ENCODE measurements at places on chromosomes 5 and 9.

DNA sequence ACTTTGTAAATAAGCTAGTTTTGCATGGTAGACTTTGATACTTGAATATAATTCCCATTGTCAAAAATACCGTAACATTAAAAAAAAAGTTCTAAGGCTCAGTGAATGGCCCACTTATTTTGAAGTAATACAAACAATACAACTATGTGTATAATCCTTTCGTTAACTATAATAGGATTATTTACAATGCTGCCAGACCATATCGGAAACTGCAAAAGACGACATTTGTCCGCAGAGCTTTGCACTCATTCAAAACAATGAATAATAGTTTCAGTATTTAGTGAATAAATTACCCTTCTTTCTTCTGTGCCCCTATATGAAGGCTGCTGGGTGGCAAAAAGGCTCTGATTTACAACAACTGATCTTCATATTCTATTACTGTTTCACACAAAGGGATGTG, 121.8 kb downstream of the DROSHA start:
- no peak for DNase-seq

GRCh38 chr5:174667526-174667925, 56.9 kb upstream of the MSX2 start:
- no peak for DNase-seq

DNA sequence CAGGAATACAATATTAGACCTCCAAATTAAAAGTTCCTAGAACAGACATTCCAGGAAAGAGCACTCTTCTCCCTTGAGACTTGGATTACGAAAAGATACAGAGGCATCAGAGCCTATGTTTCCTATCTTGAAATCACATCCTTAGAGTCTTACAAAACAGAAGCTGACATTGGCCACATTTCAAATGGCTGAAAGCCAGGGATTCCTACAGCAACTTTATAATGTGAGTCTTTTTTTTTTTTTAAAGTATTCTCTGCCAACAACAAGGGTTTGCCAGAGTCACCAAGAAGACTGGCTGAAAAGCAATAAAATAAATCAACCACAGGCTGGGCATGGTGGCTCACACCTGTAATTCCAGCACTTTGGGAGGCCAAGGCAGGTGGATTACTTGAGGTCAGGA, 63.1 kb downstream of the TRPM6 start:
- DNase-seq: peak; percentile 57

DNA sequence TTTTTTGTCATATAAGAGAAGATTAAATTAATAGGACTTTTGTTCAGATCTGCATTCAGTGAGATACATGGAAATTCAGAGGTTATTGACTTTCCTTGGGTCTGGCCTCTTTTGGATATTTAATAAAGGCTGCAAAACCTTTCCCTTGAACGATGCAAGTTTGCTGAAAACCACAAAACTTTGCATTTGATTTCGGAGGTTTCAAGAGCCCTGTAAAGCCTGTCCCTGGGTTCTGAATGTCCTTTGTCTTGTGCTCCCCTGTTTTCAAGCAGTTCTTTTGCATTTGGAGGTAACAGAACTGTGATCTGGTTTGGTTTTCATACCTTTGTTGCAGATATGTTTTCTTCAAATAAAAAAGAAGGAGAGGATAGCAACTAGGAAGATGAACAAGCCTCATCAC, 188.1 kb upstream of the DMRT1 start:
- DNase-seq: no peak

DNA sequence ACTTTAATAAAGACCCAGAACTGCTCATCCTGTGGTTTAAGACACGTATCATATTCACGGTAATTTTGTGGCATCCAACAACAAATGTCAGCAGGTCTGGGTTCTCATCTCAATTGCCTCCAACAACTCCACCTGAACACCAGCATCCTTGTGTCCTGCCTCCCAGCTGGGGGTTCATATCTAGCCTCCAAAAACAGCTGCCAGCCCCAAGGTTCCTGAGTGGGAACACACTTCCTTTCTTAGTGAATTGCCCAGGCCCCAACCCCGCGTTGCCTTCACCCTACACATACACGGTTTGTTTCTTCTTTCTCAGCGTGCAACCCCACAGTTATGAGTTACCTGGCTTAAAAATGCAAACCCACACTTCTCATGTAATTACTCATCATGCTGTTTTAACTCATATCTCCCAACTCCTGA, 77.9 kb downstream of the SEMA4D start:
- DNase-seq: no peak

DNA sequence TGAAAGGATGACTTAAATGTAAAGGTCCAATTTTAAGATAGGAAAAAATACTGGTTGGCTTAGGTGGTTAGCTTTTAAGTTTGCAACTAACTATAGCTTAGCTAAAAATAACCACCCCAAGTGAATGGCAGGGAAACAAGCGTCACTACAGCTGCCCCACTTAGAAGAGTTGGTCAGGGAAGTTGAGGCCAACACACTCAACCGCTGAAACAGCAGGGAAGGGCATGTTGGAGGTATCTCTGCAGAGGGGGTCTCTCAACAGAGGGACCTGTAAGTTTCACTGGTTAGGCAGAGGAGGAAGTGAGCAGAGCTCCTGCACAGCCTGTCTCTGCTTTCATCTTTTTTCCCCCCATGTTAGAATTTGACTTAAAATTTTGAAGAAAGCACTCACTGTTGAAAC, 75.3 kb downstream of the LHFPL2 start:
- DNase-seq: no peak

- no peak for DNase-seq
These were observed 297.2 kb downstream of the MED10 start for GRCh38 chr5:6080930-6081726.

DNA sequence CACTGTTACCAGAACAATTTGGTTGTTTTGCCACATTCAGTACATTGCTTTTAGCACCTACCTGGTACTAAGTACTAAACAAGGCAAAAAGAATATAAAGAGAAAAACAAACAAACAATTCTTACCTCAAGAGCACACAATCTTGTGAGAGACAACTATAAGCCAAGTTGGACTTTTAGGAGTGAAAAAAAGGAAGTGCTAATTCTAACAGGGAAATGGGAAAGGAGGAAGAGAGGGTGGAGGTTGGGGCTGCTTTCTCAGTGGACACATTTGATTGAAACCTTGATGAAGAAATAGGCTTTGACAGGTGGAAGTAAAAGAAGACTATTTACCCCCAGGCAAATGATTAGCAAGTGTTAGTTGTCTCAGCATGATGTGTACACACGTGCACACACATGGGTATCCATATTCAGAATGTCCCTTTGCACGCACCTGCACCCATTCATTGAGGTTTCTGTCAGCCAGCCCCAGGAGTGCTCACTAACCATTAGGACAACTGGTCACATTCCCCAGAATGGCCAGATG, 302.6 kb downstream of the ACTL7B start:
- no peak for DNase-seq

DNA sequence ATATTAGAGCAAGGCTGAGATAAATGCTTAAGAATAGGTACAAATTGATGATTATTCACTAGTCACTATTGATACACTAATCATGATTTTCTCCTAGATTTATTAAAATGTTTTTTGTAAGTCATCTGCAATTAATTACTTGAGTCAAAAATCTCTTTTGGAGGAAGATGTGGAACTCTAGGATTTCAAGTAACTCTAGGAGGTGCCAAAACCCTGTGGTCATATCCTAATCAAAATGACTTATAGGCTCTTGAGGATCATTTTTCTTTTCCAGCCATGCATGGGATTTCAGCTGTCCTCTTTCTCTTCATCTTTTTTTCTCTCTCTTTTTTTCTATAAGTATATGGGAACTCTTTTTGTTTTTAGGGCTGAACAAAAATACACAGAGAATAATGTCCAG, 141.8 kb upstream of the CD180 start:
- no peak for DNase-seq

DNA sequence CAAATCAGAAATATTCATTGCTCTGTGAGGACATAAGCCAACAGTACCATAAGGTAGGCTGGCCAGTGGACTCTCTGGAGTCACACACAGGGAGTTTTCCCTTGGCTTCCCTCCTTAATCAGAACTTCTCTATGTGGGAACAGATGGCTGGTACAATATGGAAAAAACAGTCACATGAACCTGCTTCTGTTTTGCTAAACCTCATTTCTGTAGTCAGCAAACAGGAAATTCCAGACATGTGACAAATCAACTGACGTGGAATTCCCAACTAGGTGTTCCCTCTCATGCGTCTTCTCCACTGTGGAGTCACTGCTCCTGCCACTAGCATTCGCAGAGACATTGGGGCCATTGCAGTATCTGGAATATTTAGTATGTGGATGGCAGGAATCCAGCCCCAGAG, 617.6 kb downstream of the KIF4B start:
- no peak for DNase-seq

DNA sequence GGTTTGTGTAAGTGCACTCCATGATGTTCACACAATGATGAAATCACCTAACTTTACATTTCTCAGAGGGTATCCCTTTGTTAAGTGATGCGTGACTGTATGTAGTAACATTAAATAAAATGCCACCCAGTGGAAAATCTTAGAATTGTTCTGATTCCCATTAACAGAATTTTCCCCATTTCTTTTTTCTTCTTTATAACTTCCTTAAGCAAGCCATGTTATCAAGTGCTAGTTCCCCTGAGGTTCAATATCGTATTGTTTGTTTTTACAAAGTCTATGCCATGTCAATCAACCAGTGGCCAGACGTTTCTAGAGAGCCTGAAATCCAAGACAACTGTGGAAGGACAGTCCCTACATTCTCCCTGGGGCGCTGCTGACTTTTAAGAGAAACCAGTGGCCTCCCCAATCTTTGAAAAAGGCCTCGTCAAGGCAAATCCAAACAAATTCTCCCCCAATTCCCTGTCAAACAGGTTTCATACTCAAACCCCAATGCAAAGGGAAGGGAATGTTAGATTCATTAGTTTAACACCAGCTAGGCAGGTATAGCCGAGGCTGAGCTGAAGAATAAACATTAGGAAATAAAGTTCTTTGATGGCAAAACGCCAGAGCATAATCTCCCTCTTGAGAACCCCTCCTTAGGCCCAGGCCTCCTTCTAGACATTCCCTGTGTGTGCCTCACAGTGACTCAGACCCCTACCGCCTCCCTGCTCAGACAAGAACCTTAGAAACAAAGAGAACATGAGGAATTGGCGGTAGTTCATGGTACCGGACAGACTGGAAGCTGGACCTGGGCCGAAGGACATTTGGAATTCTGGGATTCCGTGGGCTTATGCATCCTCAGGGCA, 198.7 kb downstream of the GNA14 start:
- no peak for DNase-seq

GRCh38 chr5:129245489-129245888, 150.9 kb downstream of the ISOC1 start:
- DNase-seq: no peak

- no peak for DNase-seq
These were observed 2.2 kb downstream of the LHX3 start for GRCh38 chr9:136202454-136203407.

DNA sequence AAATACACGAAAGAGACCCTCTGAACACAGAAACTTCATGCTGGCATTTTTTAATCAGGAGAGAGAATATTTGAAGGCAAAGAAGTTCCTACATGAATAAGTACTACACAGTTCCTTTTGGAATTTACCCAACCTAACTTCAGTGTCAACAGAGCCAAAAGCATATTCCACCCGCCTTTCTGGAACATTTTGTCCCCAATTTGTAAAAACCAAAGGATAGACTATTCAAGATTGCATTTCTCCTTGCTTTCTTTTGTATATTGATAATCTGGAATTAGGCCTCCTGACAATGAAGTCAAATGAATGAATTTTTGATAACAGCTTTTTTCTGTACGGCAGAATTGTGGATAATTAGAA, 39.4 kb upstream of the TRAF1 start:
- DNase-seq: no peak

- no peak for DNase-seq
These were observed 194.4 kb upstream of the PTGER4 start for GRCh38 chr5:40485021-40485998.

All from glomerular endothelial cell (primary cell).